ENCODE measurements at places on chromosomes 7 and 10.

- no peaks in the 10 kb centered on the region for H3K27me3 ChIP-seq
- H3K27ac ChIP-seq, result no peak overlapping the region
- H3K4me3 ChIP-seq, result no peak overlapping the region
Observed at GRCh38 chr10:18100669-18101068, 39.6 kb upstream of the CACNB2 start.

- peaks cover 22% of the 10 kb centered on the region for H3K36me3 ChIP-seq
- H3K27ac ChIP-seq, result no peak overlapping the region
Observed at GRCh38 chr10:113879691-113880090, 25.2 kb downstream of the NHLRC2 start.

GRCh38 chr7:121503730-121504129, 107.6 kb upstream of the FAM3C start:
- no peaks in the 10 kb centered on the region for H3K4me1 ChIP-seq
- H3K27ac ChIP-seq, result no peak overlapping the region
- no peaks in the 10 kb centered on the region for H3K27me3 ChIP-seq

DNA sequence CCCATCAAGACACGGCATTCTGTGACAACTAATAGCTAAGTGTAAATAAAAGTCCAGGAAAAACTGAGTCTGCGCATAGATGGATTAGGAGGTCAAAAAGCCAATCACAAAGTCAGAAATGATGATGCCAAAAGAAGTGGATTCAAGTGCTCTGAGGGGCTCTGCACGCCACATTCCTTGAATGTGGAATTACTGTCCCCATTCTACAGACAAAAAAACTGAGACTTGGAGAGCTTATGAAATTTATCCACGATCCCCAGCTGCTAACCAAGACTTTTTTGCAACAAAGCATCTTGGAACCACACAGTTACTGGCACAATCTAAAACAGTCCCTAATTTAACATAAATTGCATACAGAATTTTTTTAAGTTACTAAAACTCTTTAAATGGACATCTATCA, 49.6 kb upstream of the SLIT1 start:
- peaks cover 25% of the 10 kb centered on the region for H3K36me3 ChIP-seq
- H3K4me3 ChIP-seq, result no peak overlapping the region
- no peak overlapping the region for H3K27ac ChIP-seq
- no peak for DNase-seq

- no peaks in the 10 kb centered on the region for H3K36me3 ChIP-seq
- no peak for DNase-seq
- no peaks in the 10 kb centered on the region for H3K27me3 ChIP-seq
- no peak overlapping the region for H3K27ac ChIP-seq
Observed at GRCh38 chr10:127614484-127615017, 65.4 kb downstream of the NPS start.
